Stomach (tissue), 19 donors: ENCODE measurements at places on chromosomes 5 and 9.

DNA sequence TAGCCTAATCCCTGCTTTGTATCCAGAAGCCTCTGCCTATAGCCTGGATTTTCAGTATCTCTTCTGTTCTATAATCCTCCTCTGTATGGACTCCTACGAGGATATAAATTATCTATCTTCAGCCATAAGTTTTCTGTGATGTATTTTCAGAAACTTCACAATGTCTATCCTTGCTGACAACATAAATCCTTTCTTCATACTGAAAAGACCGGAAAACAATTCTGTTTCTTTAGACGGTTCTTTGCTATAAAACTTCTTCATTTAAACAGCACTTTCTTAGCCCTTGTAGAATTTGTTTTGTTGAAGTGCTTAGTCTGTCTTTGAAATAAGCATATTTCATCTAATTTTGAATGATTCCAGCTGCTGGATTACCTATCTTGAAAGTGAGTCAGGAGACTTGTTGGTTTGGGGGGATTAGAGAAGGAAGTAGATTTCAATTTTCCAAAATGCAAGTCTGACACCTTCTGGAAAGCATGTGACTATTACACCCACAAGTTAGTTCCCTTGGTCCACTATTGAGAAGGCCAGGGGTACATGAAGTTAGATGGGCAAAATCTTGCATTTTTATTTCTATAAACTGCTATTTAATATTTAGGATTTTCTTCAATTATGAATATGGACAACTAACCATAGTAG lies 96.3 kb upstream of the RANBP3L start:
- DNase-seq: peak; percentile 67

- no peak for DNase-seq
Measured at GRCh38 chr9:124877021-124877782, 15.3 kb downstream of the ARPC5L start.

DNA sequence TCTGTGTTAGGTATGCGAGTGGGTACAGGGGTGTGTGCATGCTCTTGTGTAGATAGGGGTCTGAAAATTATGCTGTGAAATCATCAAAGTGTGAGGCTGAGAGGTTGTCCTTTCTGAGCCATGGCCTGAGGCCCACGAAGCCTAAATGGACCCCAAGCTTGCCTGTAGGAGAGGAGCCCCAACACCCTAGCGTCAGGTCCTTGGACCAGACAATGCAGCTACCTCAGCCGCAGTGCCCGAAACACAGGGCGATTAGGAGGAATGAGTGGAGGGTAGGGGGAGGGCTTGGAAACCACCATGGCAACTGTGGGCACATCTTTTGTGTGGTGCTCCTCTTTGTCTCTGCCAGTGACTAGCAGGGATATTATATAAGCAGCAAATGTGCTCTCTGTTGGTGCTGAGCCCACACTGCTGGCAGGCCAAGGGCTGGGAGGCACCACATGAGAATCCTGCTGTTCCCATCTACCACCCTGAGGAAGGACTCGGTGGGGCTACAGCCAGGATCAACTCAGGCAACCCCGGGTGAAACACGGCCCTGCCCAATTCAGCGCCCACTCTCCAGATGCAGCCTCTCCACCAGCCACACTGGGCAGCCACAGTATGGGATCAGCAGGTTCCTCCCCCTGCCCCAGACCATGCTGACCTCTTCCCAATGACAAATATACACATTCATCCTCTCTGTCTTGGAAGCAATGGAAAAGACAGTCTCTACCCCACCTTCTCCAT lies 84.6 kb upstream of the FSTL4 start:
- no peak for DNase-seq

DNA sequence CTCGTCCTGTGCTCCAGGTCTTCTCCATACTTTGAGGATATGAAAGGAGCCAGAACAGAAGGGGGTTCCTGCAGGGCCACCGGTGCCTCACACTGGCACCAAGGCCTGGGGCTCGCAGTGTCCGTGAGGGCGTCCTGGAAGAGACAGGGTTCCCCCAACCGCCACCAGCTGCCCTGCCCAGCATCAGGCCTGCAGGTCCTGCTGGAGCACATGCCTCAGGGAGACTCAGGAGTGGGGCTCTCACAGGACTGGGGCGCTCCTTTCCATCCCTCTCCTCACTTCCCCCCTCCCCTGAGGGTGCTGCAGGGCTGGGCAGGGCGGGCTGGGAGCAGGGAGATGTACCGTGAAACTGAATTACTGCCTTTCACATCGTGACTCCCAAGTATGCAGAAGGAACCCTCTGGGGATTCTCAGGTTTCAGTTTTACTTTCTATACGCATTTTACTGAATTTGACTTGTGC lies 31.7 kb downstream of the CEP72 start:
- DNase-seq: no peak

GRCh38 chr9:95816716-95817115 lies 58.8 kb upstream of the ERCC6L2 start:
- DNase-seq: no peak

DNA sequence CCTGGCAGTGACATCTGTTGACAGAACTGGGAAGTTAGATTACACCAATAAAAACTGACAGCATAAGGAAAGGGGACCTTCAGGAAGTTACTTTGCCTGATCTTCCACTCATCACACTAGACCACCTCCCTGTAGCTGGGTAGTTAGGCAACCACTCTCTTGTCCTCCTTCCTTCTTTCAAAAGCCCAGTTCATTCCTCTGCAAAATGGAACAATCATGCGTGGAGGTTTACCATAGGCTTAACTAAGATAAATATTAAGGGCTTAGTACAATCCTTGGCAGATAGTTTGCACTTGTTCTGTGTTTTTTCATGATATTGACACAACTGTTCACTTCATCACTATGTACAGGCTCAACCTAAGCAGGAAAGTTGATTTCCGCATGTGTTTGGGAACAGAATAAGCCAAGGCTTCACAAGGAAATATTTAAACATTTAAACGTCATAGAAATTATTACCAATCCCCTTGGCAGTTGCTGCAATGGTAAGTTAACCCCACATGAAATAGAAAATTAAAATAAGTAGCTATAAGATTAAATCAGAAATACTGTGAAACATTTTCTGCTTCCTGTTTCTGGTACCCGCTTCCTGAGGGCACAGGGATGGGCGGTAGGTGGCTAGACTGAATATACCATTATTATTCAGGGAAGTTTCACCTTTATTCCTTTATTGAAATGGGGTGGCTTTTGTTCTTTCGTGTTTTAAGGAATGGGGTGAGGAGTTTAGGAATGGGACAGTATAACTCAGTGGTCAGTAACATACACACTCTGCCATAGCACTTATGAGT lies 9.9 kb upstream of the PTGER4 start:
- no peak for DNase-seq

DNA sequence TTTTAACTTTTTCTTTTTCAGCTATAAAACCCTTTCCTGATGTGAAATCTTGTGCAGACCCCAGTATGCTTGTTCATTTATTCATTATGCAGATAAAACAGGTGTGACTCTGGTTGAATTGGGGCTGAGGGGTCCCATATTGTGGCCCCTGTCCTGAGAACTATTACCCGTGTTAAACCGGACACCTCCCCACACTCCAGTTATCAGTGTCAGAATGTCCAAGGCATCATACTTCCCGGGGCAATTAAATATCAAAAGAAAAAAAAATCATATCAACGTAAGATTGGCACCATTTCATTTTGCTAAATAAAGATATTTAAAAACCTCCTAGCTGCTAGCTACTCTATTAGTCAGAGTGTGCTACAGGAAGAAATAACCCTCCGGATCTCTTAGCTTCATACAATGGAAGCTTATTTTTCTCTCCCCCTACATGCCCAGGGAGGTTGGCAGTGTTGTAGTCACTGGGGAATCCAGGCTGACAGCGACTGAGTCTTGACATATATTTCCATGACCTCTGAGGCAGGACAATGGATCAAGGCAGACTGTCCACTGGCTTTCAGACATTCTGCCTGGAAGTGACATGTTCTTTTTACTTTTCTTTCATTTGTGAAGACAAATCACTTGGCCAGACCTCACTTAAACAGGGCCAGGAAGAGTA lies 170.0 kb downstream of the SEC61B start:
- DNase-seq: no peak

GRCh38 chr5:171926311-171926710 lies 80.1 kb downstream of the FBXW11 start:
- no peak for DNase-seq

DNA sequence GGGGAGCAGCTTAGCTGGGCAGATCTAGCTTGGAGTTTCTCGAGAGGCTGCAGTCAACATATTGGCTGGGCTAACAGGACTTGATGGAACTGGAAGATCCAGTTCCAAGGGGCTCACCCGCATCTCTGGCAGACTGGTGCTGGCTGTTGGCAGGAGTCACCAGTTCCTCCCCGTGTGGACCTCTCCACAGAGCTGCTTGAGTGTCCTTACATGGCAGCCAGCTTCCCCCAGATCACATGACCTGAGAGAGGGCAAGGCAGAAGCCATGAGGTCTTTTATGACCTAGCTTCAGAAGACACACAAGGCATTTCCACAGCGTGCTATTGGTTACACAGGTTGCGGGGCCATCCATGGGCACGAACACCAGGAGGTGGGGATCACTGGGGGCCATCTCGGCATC lies 26.4 kb upstream of the RXRA start:
- peak; percentile 44 for DNase-seq

- DNase-seq: no peak
Measured at GRCh38 chr5:132684922-132685720, 11.3 kb downstream of the IL4 start.

DNA sequence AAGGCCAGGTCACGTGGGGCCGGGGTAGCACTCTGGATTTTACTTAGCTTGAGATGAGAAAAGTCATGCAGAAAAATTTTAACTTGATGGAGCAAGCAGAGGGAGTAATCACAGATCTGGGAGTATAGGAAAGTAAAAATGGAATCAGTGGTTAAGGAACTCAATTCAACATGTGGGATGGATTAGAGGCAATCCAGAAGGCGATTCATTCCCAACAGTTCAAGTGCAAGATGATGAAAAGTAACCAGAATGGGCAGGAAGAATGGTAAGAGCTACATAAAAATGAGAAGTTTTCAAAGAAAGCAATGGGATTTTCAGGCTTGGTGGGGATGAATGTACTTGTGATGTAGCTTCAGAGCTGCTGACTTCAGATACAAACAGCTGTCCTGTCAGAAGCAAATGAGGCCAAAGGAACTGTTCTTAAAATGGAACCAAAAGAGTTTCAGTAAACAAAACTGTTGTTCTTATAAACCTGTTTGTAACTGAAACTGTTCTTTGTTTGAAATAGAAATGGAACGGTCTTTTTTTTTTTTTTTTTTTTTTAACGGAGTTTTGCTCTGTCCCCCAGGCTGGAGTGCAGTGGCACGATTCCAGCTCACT lies 5.6 kb upstream of the SEC24A start:
- DNase-seq: no peak

DNA sequence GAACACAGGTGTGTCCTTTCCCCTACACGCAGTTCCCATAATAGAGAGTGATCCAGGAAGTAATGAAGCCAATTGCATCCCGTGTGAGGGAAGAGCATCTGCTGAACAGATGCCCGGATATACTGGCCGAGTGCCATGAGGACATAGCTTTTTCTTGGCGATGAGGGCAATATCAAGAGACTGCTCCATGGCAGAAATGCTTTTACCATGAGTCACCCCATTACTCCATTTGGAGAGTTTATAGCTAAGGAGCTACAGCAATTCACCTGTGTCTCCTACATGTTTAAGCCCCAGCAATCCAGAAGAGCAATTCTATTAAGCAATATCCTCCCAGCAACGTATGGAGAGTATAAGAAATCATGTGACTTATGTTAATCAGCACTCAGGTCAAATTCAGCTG lies 222.0 kb upstream of the KLF4 start:
- no peak for DNase-seq

GRCh38 chr9:70504834-70505233 lies 90.4 kb upstream of the KLF9 start:
- DNase-seq: no peak

GRCh38 chr9:70988551-70988950 lies 132.9 kb downstream of the TRPM3 start:
- no peak for DNase-seq

DNA sequence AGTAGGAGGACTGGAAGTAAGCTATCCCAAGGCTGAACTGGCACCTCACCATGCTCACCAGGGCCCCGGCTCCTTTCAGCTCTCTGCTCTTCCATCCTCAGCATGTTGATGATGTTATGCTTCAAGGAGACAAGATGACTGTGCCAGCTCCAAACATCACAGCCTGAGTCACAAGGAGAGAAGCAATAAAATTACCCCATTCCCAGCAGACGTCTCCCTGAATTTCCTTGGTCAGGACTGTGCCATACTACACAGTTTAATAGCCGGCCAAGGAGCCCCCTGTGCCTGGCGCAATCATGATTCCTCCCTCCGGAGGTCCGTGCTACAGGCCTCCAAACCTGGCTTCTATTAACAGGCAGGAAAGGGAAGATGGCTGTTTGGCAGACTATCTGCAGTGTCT lies 51.2 kb upstream of the ROR2 start:
- DNase-seq: no peak

DNA sequence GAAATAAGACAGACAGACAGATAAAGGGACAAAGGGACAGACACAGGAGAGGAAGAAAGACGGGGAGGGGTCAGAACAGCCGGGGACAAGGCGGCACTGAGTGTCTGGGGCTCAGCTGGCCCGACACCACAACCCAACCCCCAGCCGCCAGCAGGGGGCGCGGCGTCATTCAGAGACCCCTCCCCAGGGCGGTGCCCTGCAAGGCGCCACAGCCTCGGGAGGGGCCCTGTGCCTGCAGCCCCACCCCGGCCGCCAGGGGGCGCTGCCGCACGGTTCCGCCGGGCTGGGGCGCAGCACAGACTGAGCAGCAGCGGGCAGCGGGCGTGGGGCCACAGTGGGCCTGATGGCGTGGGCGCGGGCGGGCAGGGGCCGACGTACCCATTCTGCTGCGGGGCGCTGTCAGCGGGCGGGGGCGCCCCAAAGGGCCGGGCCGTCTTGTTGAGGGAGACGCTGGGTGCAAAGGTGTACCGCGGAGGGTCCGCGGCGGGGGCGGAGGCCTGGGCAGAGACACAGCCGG lies 5.9 kb downstream of the PDLIM7 start:
- DNase-seq: peak; percentile 82

DNA sequence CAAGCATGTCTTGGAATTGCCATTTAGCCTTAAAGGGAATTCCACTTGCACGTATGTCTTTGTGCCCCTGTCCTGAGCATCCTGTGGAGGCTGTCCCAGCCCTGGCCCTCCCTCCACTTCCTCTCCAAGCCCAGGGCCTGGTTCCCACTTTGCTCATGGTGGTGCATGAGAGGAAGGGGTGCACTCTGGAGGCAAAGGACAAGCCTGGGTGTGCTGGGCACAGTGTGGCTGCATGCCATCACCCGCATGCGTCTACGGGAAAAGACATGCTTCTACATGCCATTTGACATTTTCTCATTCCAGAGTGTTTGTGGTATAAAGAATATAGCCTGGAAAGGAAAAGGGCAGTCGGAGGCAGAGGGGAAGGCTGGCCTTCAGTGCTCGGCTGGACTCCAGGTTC lies 7.2 kb upstream of the IRX2 start:
- DNase-seq: no peak

- no peak for DNase-seq
Measured at GRCh38 chr5:85814596-85814995, 803.1 kb upstream of the COX7C start.

GRCh38 chr5:141040771-141041426 lies 10.3 kb upstream of the PCDHB1 start:
- DNase-seq: peak; percentile 95

- no peak for DNase-seq
Measured at GRCh38 chr9:93207860-93208734, 24.2 kb downstream of the WNK2 start.
